ENCODE measurements at places on chromosomes 4 and X. TPM values are rescaled to one million over a fixed set of nuclear protein-coding genes. Genes with fewer than 3 reads are reported as not detected.

The HTN1 gene
- not detected for total RNA-seq

The NWD2 gene
- total RNA-seq, result 0.42 TPM

The SLC9A7 gene
- total RNA-seq, result 2.2 TPM

The ODAPH gene
- total RNA-seq, result not detected

The CCDC149 gene
- total RNA-seq, result 13.5 TPM

The RPL34 gene
- 1,046 TPM for total RNA-seq

The GJB1 gene
- total RNA-seq, result 76.0 TPM

The DGAT2L6 gene
- total RNA-seq, result not detected

DNA sequence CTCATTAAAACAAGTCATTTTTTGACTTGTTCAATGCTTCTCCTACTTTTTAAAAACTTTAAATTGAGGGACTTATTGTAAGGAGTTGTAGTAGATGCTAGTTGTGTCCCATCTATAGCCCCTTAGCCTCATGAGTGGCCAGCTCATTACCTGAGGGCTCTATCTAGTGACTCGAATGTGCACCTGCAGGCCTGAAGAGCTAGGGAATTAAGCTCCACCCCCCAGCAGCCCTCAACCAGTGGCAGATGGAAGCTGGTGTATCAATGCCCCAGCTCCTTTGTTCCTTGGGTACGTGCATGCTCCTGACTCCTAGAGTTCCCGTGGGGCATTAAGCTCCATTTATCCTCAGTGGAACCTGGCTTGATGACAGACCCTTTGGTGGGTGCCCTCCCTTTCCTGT lies 146.7 kb upstream of the FAM9B start:
- DNase-seq, result no peak

GRCh38 chr4:114287079-114287696 lies 307.7 kb upstream of the ARSJ start:
- DNase-seq, result peak; percentile 67

GRCh38 chr4:1608821-1609500 lies 75.2 kb downstream of the FAM53A start:
- DNase-seq, result no peak

DNA sequence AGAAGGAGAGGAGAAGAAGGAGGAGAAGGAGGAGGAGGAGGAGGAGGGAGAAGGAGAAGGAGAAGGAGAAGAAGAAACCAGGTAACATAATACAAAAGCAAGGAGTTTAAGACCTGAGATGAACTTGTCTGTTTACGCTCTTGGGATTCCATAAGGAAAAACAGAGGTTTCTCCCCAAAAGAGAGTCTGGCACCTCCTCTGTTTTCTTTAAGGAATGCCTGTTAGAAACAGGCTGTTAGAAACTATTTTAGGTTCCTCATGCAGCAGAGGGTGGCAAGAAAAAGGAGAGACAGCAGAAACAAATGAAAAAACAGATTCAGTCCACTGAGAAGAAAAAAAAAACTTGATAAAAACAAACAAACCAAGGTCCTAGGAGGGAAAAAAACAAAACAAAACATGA lies 10.3 kb upstream of the FHDC1 start:
- DNase-seq, result no peak

GRCh38 chrX:16208601-16209000 lies 41.3 kb downstream of the MAGEB17 start:
- no peak for DNase-seq

DNA sequence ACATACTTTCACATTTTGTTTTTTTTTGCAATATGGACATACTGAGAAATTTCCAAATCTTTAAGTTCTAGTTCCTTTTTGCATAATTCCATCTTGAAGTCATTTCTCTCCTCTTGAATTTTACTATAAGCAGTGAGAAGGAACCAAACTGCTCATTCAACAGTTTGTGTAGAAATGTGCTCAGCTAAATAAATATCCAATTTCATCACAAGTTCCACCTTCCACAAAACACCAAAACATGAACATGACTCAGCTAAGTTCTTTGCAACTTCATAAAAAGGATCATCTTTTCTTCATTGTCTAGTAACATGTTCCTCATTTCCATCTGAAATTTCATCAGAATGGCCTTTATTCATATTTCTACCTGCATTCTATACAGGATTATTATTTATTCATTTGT lies 77.3 kb upstream of the FGF13 start:
- DNase-seq, result no peak

DNA sequence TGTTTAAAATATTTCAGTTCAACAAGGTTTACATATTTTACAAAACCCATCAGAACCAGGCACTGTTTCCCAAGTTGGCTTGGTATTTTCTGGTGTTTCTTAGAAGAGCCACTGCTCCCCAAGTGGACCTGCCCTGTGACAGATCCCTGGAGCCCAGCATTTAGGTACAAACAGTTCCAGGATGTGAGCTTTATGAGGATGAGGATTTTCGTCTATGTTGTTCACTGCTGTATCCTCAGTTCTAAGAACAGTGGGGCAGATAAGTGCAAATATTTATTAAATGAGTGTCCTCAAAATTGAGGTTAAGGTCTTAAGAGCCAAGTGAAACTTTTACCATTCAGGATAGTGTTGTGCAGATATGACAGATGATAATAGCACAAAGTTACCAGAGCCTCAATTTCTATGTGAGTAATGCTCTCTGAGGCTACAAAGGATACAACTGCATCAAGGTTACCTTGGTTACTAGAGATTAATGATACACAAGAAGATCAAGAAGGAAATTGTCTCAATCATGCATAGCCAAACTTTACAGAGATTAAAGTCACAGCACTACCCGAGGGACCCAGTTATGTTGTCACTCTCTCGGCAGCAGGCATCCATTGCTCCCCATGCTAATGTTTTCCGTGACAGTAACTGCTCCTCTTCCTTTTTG lies 37.5 kb downstream of the ANXA3 start:
- DNase-seq, result no peak

DNA sequence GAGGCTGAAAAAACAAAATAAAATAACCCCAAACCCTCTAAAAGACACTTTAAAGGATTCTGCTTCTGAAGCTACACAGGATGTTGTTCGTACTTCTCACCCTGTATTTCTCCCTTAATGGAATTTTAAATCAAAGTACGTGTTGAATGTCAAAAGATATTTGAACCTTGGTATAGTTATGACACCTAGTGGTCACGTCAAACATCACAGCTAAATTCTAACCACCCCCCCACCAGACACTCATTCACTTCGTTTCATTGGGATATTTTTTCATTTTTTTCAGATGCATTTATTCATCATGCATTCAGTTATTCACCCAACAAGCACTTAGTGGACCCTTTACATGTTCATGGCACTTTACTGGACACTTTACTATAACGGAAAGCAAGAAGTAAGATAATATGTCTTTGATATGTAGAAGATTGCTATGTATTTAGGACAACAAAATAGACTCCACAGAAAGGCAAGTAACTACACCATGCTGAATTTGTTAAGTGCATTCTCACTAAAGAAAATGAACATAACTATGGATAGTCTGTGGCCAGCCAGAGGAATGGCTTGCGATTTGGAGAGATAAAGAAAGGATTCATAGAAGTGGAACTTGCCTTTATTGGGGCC lies 62.5 kb upstream of the GPR174 start:
- peak; percentile 19 for DNase-seq

DNA sequence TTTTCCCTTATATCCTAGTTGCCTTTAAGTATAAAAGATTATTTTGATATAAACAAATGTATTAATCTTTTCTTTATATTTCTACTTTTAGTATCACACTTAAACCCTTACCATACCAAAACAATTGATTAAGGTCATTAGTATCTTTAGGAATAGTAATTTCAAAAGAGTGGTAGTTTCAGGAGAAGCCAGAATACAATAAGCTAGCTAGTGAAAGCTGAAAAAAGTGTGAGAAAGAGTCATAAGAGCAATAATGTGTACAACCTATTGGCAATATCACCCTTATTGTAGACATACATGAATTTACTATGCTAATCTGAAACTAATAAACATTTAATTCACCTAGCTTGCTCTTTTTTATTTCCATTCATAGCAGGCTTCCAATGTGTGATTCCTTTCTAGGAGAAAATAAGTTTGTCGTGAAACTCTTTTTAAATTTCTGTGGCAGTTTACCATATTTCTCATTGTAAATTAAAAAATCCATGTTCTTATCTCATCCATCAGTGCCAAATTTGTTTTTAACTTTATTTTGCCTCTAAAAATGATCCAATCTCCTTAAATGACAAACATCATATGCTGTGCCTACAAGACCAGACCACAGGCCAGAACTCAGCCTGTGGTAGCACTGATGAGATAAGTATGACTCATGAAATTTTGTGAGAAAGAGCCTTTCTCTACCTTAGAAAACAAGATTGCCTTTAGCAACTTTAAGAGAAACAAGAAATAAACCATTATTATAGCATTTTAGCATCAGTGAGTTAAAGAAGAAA lies 8.1 kb downstream of the NEK1 start:
- DNase-seq, result no peak

DNA sequence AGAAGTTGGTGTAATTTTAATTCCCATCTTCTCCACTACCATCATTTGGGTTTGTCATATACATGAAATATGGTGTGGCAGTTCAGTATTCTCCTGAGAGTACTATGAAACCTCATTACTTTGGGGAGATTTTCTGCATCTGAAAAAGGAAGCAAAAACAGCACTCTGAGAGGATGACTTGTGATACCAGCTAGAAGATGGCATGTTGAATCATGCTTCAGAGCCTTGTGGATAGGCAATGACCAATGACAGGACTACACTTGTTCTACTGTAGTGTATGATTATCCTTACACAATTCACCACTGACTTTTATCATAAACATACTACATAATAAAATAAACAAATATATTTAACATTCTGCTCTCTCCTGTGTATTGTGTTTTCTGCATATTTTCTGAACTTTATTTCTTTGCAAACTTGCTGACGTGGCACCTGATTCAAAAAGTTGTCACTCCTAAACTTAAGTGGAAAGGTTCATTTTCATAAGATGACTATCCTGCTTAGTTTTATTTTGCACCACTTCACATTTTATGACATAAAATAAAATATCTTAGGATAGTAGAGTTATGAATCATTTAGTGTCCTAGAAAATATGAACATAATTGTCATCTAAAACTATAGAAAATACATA lies 991.3 kb downstream of the FSTL5 start:
- no peak for DNase-seq

DNA sequence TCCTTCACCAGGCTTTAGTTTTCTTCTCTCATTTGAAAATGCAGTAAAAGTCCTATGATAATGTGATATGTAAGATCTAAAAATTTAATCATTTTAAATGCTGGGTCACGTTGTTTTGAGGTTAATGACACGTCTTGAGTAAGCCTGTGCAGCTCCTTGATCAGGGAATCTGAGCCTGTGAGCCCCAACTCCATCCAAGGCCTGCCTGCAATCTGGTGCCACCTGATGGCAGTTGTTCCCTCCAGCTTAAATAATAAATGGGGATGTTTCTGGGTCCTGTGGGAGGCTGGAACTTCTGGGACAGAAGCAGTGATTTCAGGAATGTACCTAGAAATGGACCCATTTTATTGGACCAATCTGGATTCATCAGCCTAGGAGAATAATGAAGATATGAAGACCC lies 455.4 kb upstream of the ADGRL3 start:
- DNase-seq, result no peak

- no peak for DNase-seq
These were observed 47.0 kb downstream of the MOSPD2 start for GRCh38 chrX:14920196-14920595.

DNA sequence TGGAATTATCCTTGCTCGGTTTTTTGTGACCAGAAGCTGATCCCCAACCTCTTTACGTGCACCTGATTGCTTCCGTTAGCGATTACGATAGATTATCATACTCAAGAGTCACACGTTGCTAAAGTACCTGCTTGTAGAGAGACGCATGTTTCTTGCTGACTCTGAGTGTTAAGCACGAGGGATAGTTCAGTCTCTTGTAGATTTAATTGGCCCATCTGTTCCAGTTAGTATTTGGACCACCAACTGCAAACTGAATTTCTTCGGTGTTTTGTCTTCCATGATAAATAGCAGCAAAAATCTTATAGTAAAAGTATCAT lies 516 bp upstream of the COX18 start:
- no peak for DNase-seq

- no peak for DNase-seq
These were observed 294.2 kb downstream of the GRIA2 start for GRCh38 chr4:157514711-157515110.

GRCh38 chrX:119406776-119407175 lies 7.6 kb downstream of the SLC25A43 start:
- no peak for DNase-seq

DNA sequence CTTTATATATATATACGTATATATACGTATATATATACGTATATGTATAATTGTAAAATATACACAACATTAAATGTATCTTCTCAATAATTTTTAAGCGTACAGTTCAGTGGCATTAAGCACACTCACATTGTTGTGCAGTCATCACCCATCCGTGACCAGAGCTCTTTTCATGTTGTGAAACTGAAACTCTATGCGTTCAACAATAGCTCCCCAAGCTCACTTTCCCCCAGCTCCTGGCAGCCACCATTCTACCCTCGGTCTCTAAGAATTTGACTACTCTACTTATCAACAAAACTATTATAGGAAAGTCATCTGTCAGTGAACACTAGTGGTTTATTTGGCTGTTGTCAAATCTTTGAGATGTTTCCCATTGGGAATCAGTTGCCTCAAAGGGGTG lies 621.8 kb upstream of the GALNT7 start:
- DNase-seq, result no peak

DNA sequence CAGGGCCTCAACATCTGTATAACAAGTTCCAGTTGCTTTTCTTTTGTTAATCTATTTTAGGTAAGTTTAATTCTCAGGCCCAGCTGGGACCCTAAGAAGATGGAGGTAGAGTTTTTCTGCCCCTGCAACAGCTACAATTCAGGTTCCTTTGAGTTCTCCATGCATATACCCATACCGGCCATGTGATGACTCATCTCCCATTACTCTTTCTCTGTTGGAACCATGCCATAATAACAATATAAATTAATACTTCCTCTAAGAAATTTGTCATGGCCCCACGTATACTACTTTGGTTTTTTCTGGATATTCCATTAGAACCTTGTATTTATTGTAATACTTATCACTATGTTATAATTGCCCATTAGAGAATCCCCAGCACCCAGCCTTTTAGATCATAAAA lies 1.3 kb upstream of the INTU start:
- DNase-seq, result no peak

GRCh38 chr4:128600410-128600809 lies 209.1 kb upstream of the JADE1 start:
- DNase-seq, result no peak
